ENCODE measurements at places on chromosomes 7 and 10.
A peak's percentile ranks its signal among the peaks of the same experiment; 100 is the strongest.

- DNase-seq = no peak
Measured at GRCh38 chr7:156820445-156821063, 72.4 kb downstream of the LMBR1 start.

GRCh38 chr10:52883996-52884871 is 111.7 kb upstream of the MBL2 start:
- DNase-seq = no peak

- DNase-seq = no peak
Measured at GRCh38 chr7:26423436-26423835, 131.8 kb downstream of the SNX10 start.

- DNase-seq = no peak
Measured at GRCh38 chr10:44961230-44961571, 1.6 kb downstream of the RASSF4 start.

- no peak for DNase-seq
Measured at GRCh38 chr10:91135113-91135512, 85.3 kb upstream of the PCGF5 start.

DNA sequence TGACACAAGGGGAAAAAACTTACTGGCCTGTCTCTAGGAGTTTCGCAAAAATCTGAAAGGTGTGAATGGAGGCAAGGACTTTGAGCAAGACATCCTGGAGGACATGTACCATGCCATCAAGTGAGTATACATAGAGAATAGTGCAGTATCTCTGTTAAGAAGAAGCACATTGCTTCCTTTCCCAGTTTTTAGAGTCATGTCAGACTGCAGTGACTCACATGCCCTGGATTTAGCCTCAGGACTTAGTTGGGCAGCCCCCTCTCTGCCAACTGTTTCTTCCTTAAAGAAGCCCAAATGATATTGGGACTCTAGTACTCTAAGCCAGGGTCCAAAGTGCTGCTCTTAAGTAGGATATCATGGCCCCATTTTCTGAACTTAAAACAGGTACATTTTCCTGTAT is 28.1 kb upstream of the NFKB2 start:
- no peak for DNase-seq

- no peak for DNase-seq
Measured at GRCh38 chr10:43264965-43265798, 1.7 kb downstream of the RASGEF1A start.

GRCh38 chr10:119831656-119832055 is 41.0 kb downstream of the MCMBP start:
- DNase-seq = no peak

DNA sequence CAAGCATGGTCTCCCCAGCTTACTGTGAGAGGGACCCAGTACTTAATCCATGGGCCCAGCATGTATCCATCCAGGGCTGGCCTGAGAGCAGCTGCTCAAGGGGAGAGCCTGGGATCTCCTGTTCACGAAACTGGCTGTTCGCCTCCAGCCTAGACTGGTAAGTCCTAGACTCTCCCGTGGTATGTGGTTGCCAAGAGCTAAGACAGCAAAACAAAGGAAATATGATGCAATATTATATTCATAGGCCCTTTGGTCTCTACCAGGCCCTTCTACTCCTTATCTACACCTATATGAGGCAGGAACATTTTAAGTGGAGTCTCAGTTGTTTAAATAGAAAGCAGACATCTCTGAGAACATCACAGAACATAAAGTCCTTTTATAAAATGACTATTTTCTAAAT is 28.9 kb upstream of the STK17A start:
- DNase-seq = no peak

- no peak for DNase-seq
Measured at GRCh38 chr7:132614428-132615318, 38.4 kb upstream of the PLXNA4 start.

DNA sequence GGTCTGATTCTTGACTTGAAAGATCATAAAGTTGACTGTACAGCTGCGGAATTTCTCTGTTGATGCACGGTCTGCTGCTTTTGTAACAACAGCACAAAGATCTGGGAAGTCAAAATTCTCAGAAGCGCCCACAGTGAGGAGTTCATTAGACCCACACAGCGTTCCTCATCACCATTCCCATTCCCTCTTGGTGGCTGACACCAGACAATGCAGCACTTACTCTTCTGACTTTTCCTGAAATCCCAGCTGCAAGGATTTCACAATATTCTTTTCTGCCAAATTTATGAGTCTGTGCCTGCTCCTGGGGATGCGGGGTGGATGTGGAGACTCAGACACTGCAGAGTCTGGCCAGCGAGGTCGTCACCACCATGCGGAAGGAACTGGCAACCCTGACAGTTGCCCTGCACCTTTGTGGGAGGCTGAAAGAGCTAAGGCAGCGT is 233.9 kb downstream of the FANK1 start:
- DNase-seq = no peak

GRCh38 chr10:1255600-1256431 is 199.6 kb downstream of the WDR37 start:
- DNase-seq = no peak

GRCh38 chr7:6628045-6628444 is 9.1 kb upstream of the ZNF316 start:
- DNase-seq = no peak

- DNase-seq = peak; percentile 74
Measured at GRCh38 chr7:42893346-42894240, 18.3 kb downstream of the C7orf25 start.

- no peak for DNase-seq
Measured at GRCh38 chr10:43375401-43376020, 4.1 kb downstream of the FXYD4 start.

DNA sequence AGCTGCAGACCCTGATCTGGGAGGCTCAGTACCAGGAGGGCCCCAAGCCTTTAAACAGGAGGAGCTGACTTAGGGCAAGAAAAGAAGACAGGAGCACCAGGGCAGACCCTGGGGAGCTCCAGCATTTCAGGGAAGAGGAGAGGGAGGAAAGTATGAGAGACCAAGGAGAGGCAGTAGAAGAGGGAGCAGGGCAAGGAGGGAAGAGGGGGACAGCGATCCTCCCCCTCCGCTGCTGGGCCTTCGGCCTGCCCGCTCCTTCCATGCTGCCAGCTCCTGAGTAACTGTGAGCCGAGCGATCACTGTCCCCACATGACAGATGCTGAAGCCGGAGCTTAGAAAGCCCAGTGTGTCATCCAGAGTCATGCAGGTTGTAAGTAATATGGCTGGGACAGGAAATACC is 65.9 kb downstream of the ALOX5 start:
- DNase-seq = no peak

DNA sequence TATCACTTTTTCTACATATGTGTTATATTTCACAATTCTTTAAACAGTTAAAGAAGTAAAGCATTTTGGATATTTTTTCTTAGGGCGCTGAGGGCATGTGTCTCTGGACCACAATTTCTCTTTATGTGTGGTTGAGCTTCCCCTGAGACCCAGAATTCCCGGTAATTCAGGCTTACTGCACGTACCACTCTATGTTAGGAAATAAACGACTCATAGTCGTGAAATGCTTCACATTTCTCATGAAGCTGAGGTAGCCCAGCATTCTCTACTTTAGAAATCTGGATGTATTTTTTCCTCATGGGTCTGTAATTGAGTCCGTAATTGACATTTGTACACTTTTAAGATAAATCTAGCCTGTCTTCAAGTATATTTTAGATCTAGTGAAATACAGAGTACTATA is 170.6 kb downstream of the FZD1 start:
- no peak for DNase-seq

DNA sequence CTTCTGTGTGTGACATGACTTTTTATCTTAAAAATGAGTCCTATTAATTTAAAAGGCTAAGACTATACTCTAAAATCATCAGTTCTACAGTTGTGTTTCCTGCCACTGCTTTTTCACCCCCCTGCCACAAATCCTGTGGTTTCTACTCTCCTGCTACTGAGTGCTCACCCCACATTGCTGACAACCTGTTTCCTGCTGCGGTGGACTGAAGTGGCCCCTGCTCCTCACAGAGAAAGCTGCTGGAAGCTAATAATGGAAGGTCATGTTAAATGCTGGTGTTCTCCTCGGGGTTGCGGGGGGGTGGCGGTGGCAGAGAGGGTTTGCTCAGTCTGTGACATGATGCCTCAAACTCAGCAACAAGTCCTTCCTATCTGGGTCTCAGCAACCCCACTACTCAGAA is 113.2 kb upstream of the INHBA start:
- DNase-seq = no peak

DNA sequence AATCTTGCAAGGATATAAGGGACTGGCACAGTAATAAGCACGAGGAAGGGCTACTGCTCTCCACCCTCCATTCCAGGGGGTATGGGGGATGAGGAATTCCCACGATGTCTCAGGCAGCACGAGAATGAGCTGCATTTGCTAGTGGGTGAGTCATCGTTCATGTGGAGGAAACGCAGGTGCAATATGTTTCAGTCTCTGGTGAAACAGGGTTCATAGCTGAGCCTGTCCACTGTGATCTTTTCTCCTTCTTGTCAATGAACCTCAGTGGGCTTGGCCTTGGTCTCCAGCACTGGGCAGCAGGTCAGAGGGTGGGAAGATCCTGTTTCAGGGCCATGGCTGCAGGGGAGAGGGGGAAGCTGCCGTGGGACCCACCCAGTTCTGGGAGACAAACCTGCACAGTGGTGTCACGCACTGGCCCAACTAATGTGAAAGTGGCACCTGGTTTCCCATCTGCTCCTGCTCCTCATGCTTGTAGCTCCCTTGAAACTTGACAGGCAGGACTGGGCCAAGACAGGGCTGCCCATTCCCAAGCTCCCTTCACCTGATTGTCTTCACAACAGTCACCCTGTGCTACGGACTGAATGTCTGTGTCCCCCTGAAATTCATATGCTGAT is 181.9 kb downstream of the USP6NL start:
- no peak for DNase-seq

DNA sequence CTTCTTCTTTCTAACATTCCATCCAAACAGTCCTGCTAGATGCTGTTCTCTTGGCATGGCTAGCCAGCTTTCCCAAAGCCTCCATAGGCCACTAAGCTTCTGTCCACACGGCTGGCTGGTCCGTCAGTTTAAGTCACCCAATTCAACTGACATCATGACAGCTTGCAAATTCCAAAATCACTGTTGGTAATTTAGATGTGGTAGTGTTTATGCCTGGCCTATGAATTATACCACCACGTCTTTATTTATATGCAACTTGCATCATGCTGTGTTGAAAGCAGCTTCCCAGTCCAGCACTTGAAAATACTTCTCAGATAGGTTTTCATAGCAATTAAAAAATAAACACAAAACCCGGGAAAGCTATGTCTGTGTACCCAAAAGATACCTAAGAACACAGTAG is 2.2 kb upstream of the VIM start:
- no peak for DNase-seq

- peak; percentile 50 for DNase-seq
Measured at GRCh38 chr10:97321032-97321803, 2.1 kb downstream of the FRAT1 start.

GRCh38 chr7:12031638-12032037 is 179.5 kb upstream of the TMEM106B start:
- no peak for DNase-seq

- no peak for DNase-seq
Measured at GRCh38 chr7:34247468-34247867, 342.1 kb downstream of the BMPER start.

GRCh38 chr7:135957627-135958026 is 19.5 kb downstream of the MTPN start:
- no peak for DNase-seq

GRCh38 chr10:23493711-23494110 is 54.8 kb downstream of the OTUD1 start:
- no peak for DNase-seq

- DNase-seq = no peak
Measured at GRCh38 chr10:73581918-73582317, 9.2 kb downstream of the USP54 start.

- DNase-seq = no peak
Measured at GRCh38 chr10:17206210-17206709, 4.8 kb upstream of the TRDMT1 start.

GRCh38 chr10:44511601-44512000 is 126.7 kb upstream of the CXCL12 start:
- no peak for DNase-seq

DNA sequence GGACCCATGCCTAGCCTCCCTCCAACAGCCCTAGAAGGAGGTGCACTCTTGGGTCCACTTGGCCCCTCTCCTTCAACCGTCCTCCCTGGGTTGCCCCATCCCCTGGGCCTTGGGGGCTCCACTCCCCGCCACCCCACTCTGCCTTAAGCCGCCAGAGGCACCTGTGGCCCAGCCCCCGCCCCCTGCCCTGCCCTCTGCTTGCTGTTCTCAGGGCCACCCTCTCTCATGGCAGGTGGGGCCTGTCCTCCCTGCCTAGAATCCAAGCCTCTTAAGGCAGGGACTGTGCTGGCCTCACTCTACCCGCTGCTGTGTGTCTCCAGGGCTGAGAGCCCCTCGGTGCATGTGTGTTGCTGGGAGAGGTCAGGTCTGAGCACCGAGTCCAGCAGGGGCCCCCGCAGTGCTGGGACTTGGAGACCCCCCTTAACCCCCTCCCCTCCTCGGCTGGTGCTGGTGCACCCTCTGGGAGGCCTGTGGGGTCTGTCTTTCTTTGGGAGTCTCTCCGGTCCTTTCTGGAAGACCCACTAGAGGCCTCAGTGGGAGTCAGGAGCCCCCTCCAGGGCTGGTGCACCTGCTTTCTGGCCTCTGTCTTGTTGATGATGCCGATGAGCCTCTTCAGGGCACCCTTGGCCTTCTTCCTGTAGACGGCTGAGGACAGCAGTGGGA is 43.8 kb downstream of the CFAP46 start:
- DNase-seq = no peak

DNA sequence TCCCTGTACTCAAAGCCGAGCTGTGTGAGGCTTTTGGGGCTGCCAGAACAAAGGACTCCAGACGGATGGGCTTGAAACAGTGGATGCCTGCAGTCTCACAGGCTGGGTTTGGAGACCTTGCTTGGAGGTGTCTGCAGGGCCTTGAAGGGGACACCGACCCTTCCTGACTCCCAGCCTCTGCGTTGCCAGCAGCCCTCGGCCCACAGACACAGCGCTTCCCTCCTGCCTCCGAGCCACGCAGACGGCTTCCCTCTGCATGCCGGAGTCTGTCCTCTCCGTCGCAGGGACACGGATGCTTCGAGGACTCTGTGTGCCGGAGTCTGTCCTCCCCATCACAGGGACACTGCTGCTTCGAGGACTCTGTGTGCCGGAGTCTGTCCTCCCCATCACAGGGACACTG is 524.7 kb downstream of the DNAJB6 start:
- DNase-seq = no peak

DNA sequence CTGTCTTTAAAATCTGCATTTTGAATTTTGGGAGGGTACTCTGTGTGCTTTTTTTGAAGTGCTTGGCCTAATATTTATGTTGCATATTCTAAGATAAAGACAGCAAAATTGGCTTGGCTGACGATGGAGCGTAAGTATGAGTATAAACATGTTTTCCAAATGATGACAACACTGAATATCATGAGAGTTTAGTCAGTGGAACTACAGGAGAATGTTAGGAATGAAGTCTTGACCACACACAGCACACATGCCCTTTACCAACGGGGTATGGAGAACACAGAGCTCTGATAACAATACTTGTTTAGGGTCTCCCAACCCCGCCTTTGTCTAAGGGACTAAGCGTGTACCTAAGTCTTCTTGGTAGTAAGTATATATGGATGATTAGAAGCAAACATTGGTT is 253.9 kb upstream of the FZD8 start:
- DNase-seq = no peak

- no peak for DNase-seq
Measured at GRCh38 chr7:37982423-37982822, 62.0 kb downstream of the EPDR1 start.
